ENCODE measurements at places on chromosomes 7 and 10.

GRCh38 chr10:69107176-69107490 lies 16.8 kb upstream of the VPS26A start:
- no peak for DNase-seq

DNA sequence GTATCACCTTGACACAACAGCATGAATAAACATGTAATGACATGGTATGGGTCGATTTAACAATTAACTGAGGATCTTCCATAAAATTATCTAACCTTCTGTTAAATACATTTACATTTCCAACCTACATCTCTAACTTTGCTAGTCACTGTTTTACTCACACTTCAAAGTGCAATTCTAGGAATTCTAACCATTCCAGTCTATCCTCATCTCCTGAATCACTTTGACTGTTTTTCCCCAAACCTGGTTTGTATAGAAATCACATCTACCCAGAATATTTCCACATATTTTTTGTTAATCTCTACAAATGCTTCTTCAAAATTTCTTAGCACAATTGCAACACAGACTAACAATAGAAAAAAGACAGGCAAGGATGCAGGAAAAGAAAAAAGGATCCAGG lies 6.2 kb downstream of the ABI1 start:
- no peak for DNase-seq

GRCh38 chr7:79563821-79564522 lies 110.5 kb upstream of the MAGI2 start:
- DNase-seq: no peak

GRCh38 chr7:28389504-28390395 lies 22.6 kb upstream of the CREB5 start:
- peak; percentile 49 for DNase-seq

DNA sequence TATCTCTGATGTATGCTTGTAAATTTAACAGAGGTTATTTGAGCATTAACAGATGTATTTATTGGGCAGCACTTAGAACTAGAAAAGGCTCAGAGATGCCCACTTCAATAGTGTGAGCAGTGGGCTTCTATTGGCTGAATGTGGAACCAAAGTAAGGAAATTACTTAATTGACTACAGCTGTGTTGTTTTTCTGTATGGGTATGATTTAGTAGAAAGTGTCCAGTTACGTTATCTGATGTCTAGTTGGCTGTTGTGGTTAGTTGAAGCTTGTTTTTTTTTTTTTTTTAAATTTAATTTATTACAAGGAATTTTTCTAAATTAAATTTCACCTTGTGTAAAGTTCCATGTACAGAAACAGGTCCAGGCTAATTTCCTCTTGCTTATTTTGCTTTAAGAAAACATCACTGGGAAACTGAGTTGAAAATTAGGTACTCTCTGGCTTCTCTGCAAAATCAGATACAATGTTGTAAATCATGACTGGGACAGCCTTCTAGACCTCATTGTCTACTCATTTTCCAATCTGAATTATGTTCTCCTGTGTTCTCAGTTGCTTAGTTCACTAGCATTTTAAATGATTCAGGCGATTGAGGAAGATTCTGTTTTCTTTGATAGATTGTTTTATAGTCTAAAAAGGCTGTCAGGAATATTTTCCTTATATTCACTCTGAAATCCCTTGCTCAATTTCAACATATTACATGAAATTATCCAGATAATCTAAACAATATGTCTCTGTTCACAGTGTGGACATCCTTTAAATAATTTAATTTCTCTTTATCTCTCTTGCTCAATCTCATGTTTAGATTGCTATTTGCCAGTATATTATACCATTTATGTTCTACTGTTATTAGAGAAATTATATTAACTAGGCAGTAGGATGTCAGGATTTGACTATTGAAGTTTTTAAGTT lies 53.0 kb downstream of the PHF14 start:
- no peak for DNase-seq

DNA sequence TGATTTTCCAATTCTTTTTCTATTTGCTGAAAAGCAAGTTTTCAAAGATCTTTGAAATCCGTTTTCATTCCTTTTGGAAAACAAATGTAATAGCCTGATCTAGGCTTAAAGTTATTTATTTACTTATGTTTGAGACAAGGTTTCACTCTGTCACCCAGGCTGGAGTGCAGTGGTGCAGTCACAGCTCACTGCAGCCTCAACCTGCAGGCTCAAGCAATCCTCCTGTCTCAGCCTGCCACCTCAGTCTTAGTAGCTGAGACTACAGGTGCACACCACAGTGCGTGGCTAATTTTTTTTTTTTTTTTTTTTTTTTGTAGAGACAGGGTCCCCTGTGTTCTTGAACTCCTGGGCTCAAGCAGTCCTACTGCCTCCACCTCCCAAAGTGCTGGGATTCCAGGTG lies 4.6 kb downstream of the ST7 start:
- DNase-seq: no peak

- DNase-seq: peak; percentile 43
These were observed 221.5 kb upstream of the GHITM start for GRCh38 chr10:83917537-83918506.

GRCh38 chr7:133681529-133681928 lies 428.7 kb downstream of the EXOC4 start:
- DNase-seq: no peak

DNA sequence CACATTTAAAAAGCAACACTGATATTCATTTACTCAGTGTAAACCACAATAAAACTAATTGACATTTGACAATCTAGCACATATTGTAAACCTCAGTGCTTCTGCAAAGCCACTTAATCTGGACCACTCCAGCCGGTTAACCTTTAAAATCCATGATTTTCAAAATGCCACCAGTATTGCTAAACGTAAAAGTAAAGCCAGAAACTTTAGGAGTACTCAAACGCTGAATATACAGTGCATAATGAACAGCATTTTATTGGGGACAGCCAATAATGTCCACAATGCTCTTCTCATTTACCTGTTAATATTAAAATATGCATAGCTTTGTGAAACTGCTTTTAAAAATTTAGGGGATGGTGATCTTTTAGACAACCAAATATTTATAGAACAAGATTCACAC lies 10.8 kb downstream of the HNRNPA2B1 start:
- DNase-seq: no peak

- DNase-seq: no peak
These were observed 232.0 kb downstream of the SDK1 start for GRCh38 chr7:3533040-3533439.

GRCh38 chr7:99275496-99275895 lies 2.9 kb downstream of the MYH16 start:
- DNase-seq: no peak

GRCh38 chr10:126803394-126803793 lies 101.8 kb upstream of the DOCK1 start:
- no peak for DNase-seq

GRCh38 chr7:77879272-77879671 lies 80.7 kb downstream of the PHTF2 start:
- DNase-seq: no peak

DNA sequence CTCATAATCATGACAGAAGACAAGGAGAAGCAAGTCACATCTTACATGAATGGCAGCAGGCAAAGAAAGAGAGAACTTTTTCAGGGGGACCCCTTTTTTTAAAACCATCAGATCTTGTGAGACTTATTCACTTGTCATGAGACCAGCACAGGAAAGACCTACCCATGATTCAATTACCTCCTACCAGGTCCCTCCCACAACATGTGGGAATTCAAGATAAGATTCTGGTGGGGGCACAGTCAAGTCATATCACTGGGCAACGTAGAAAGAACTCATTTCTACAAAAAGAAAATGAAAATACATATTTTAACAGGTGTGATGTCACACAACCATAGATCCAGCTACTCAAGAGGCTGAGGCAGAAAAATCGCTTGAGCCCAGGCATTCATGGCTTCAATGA lies 304.1 kb downstream of the IPMK start:
- DNase-seq: no peak

- no peak for DNase-seq
These were observed 81.7 kb downstream of the CABCOCO1 start for GRCh38 chr10:61744469-61744868.

GRCh38 chr7:154503962-154504550 lies 451.9 kb downstream of the DPP6 start:
- peak; percentile 73 for DNase-seq

DNA sequence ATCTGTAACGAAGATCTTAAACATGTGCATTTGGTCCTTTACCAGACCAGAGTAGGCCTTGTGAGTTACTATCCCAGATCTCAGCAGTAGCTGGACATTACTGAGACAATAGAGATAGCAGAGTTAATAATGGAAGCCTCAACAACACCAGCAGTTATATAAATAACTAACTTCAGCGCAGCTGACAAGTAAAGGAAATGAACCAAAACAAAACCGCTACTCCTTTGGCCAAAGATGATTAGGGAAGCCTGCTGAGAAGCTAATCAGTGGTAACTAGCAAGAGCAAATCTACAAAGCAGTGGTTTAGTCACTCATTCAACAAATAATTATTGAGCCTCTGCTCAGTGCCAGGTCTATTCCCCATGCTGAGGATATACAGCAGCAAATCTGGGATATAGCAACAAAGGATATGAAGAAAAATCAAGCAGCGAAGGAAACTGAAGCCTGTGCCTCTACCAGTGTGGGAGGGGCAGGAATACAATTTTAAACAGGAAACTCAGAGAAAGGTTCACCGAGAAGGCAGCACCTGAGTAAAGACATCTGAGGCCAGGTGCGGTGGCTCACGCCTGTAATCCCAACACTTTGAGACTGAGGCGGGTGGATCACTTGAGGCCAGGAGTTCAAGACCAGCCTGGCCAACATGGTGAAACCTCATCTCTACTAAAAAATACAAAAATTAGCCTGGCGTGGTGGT lies 103.6 kb downstream of the ELMO1 start:
- no peak for DNase-seq

DNA sequence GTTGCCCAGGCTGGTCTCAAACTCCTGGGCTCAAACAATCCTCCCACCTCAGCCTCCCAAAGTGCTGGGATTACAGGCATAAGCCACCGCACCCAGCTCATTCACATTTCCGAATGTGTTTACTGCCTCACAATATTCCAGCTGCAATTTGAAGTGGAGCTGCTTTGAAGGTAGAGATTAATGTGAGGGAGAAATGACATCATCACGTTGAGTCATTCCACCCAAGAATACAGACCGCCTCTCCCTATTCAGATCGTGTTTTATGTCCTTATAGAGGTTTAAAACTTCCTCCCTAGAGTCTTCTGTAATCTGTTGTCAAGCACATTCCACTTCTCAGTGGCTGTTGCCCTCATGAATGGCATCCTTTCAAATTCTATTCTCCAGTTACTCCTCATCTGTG lies 100.4 kb upstream of the PDGFA start:
- DNase-seq: no peak

DNA sequence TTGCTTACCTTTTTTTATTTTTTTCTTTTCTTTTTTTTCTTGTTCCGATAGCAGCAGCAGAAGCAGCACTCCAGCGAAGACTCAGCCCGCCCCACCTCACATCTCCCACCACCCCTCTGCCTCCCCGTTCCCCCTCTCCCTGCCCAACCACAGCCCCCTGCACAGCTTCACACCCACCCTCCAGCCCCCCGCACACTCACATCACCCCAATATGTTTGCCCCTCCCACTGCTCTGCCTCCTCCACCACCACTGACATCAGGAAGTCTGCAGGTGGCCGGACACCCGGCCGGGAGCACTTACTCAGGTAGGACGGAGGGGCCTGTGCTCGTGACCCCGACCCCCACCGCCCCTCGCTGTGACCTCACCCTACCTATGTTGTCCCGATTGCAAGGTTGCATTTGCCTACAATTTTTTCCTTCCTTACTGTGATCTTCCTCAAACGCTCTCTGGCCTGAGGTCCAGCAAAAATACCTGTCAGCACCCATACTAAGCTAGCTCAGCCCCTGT lies 367.2 kb upstream of the GALNT17 start:
- DNase-seq: no peak

DNA sequence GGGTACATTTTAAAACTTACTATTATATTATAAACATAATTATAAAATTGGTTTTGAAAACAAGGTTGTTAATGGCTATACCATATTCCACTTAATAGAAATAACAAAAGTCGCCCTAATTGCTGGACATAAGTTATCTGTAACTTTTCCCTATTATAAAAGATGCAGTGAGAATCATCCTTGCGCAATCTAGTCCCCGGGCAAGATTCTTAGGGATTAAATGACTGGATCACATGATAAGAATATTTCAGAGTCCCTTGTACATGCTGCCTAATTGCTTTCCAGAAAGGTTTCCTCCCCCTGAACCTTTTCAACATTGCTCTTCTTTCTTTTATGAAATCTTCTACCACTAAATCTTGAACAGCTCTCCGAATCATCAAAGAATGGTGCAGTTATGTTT lies 479.8 kb upstream of the MKI67 start:
- DNase-seq: no peak

- no peak for DNase-seq
These were observed 190.1 kb downstream of the TMEM178B start for GRCh38 chr7:141263983-141264382.

GRCh38 chr7:11491811-11492210 lies 340.2 kb downstream of the THSD7A start:
- DNase-seq: no peak

GRCh38 chr10:978826-979421 lies 9.3 kb upstream of the GTPBP4 start:
- no peak for DNase-seq

DNA sequence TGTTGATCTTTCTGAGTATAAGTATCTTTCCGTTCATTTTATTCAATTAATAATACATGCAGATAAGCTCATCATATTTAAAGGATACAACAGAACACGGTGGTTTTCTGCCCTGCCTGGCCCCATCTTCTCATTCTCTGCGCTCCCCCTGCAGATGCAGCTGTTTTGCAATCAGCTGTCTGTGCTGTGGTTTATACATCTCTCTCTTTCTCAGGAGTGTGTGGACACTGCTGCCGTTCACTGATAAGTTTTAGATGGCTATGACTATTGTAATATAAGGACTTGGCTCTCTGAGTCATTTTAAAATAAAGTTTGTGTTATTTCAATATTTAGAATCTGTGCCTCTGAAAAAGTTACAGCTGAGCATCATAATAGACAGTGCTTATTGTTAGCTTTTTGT lies 54.5 kb downstream of the CUL1 start:
- DNase-seq: no peak

DNA sequence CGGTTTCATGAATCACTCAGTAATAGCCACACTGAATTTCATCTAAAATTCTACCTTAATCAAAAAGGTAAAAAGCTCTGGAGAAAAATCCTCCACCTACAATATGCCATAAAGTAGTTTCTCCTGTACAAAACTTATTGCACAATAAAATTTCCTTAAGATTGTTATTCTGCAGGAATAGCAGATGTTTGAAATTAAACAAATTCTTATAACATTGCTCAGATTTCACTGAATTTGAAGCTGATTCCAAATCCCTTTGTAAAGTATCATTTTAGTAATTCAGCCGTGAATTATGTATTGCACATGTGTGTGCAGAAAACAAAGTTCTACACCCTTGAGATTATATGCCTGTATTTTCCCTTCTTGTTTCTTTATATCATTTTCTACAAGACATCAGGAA lies 123.8 kb downstream of the AMPH start:
- DNase-seq: no peak

Data from Ammon's horn (tissue), 1 donor.